Omental fat pad (tissue), 4 donors: ENCODE measurements at places on chromosomes 2 and 18.

DNA sequence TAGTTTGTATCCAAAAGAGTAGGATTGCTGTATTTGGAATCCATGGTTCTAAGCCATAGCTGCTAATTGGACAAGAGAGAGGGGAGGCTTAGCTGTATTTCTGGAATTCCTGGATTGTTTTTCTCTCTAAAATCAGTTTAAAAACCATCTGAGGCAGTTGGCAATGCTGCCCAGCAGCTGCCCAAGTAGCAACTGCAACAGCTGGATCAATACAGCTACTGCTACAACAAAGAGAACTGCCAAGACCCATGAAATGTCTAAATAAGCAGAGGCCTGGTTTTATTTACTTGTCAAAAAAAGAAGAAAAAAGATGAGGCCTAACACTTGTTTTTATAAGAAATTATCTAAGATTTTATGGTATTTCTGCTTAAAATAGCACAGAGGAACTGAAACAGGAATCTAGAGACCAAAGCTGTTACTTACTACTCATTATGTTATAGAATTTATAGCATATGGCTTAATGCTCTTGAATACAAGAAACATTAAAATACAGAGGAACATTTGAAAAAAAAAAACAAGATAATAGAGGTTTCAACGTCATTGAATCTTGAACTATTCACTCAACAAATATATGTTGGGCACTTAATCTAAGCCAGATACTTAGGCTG is 39.1 kb downstream of the TMEFF2 start:
- no peak for DNase-seq

DNA sequence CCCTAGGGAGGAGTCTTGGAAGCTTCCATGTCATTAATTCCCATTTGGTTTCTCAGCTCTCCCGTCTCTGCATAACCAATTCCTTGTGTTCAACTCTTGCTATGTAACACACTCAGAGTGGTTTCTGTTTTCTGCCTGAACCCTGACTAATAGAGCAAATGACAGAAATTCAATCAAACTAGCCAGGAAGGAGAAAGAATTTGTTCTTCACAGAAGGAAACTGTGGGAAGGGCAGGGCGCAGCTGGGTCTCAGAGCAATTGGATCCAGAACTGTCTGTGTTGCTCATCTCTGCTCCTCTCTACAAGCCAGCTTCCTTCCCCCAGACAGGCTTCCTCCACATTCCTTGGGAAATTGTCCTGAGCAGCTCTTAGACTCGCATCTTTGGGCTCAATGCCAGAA is 269.8 kb downstream of the TNS1 start:
- DNase-seq = no peak

DNA sequence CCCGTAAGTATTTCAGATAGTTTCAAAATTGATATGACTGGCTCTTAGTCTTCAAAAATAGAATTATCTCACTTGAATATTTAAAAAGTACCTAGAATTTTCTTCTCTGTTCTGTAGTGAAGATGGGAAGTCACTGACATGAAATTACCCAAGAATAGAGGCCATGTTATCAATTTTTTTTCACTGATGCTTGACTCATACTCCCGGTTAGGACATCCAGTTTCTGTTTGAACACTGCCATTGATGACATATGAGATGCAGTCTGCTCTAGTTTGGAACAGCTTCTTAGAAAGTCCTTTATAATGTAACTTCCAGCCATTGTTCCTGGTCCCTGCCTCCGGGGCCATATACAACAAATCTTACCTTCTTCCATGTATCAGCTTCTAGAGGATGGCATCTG is 26.0 kb downstream of the MAP3K20 start:
- no peak for DNase-seq

DNA sequence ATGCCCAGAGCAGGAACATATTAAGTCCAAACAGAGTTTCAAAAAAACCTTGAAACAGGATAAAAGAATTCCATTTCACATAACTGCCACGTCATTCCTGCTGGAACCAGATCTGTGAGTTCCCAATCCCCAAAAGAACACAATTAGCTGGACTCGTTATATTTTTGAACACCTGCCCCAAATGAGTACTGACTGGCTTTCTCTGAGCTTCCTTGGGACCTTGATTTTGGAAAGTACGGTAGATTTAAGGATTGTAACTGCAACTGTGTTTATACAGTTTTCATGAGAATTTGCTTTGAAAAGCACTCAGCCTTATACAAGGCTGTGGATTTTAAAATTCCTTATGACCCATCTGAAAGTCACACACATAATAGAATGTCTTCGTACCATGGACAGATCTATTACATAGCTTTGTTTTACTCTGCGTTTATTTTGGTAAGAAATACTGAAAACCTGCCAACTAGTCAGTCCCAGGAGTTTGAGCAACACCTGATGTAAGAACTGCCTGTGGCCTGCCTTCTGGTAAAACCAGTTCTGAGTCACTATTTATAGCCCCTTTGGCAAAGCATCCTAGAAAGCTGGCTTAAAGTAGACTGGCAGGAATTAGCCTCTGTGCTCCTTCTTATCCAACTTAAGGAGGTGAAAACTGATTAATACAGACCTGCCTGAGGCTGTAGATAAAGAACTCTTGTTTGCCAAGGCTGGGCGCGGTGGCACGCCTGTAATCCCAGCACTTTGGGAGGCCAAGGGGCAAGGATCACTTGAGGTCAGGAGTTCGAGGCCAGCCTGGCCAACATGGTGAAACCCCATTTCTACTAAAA is 48.1 kb downstream of the MERTK start:
- DNase-seq = no peak

DNA sequence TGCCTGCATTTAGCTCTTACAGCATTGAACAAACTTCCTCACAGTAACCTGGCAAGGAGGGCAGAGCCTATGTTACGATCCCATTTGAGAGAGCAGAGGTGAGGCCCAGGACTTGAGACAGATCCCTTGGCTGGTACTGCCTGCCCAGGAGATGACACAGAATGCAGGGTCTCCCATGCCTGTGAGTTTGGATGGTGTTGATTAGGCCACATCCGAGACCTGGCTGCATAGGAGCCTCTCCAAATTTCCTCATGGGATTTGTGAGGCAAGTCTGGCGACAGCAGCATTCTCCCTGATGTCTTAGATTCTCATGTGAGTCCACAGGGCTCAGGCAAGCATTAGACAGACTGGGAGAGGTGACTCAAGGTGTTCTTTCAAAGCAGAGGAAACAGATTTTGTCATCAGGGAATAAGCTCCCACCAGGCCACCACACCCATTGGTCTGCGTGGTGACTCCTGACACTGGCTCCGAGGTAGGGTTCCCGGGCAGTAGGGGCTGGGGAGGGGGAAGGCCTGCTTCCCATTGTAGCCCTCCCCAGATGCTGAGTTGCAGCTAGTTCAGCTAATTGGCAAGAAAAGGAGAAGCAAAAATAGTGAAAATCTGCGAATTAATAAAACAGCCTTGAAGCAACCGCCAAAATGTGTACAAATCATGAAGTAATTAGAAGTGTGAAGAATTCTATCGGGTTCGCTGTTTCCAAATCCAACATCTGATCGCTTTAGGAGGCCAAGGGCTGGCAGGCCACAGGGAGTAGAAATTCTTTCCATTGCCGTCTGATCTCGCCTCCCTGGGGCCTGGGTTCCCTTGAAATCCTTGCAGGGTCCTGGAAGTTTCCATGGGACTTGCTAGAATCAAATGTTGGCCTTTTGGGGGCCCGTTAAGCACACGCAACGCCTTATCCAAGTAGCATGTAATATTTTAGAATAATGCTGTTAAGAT is 68.0 kb downstream of the MAPK4 start:
- no peak for DNase-seq

DNA sequence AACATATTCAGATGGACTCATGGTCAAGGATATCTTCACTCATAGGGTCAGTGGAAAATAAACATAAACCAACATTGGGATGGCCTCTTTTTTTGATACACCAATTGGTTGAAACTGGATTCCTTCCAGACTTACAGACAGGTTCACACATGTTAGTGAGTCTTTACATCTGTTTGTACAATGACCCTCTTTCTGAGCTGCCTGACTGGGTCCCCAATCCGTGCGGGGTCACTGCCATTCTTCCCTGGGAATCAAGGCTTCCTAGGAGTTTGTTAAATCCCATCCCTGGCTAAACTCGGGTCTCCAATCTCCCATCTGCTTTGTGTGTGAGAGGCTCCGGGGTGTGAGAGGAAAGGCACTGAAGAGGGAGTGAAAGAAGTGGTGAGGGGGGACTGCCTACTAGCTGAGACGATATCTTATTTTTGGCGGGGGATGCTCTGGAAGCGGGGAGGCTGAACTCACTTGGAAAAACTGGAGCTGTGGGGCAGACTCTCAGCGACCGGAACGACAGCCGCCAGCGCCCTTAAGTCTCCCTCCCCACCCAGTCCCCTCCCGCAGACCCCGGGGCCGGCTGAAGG is 487 bp downstream of the STARD6 start:
- no peak for DNase-seq

GRCh38 chr2:142989273-142990204 is 112.1 kb downstream of the KYNU start:
- DNase-seq = no peak

GRCh38 chr18:12783524-12783923 is 80.7 kb downstream of the PSMG2 start:
- no peak for DNase-seq

DNA sequence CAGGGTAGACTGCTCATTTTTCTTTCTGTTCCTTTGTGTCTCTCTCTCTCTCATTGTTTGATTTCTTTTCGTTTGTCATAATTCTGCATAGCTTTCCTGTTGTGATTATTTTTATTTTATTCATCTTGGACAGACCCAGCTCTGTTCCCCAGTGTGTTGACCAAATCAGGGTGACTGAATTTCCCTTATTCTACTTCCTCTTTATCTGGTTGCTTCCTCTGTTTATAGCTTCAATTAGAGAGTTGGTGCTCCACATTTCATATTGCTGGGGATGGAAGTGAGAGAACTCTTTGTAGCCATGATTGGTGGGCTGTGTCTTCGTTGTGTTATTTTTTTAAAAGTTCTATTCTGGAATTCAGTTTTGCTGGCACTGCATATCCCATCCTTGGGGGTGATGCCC is 19.1 kb downstream of the PROKR1 start:
- DNase-seq = no peak
